HuH-7 (cell line): ENCODE measurements at places on chromosomes 7 and 10.
A peak's percentile ranks its signal among the peaks of the same experiment; 100 is the strongest.

GRCh38 chr7:131007439-131008330 is 273.7 kb upstream of the KLF14 start:
- peak; percentile 58 for DNase-seq

DNA sequence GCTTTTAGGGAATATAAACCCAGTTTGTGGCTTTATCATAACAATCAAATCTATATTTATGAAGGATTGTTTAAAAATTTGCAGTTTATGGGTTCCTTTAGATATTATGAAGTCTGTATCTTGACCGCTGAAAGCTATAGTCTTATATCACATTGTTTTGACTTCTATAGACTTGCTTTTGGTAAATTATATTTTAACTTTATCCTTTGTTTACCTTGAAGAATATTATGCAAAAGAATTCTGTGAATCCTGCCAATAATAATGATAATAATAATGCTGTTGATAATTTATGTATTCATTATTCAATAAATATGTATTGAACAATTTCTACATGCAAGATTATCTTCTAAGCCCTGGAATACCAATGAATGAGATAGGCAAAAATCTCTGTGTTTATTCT is 101.9 kb upstream of the MTPN start:
- DNase-seq, result no peak

- DNase-seq, result no peak
These were observed 107.5 kb downstream of the GRB10 start for GRCh38 chr7:50674896-50675835.

- no peak for DNase-seq
These were observed 2.5 kb upstream of the ARL5B start for GRCh38 chr10:18656724-18657123.
